ENCODE measurements at places on chromosomes 4 and X.

DNA sequence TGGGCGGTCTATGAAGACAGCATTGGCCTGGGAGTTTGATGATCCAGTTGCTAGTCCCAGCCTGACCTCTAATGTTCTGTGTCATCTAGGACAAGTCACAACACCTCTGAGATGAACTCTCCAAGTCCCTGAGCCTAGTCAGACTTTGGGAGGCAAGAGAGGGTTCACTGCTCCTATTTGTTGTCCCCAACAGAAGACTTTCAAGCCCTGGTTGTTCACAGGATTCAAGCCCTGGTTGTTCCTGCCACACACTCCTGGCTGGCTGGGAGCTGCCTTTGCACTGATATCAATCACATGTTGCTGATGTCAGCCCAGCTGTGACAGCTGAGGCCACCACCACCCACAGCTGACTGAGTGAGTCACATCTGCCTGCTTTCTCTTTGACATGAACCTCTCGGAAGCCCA, 253.2 kb upstream of the RASGEF1B start:
- peak; percentile 78 for DNase-seq

GRCh38 chr4:145945431-145946155, 7.0 kb upstream of the ZNF827 start:
- no peak for DNase-seq

DNA sequence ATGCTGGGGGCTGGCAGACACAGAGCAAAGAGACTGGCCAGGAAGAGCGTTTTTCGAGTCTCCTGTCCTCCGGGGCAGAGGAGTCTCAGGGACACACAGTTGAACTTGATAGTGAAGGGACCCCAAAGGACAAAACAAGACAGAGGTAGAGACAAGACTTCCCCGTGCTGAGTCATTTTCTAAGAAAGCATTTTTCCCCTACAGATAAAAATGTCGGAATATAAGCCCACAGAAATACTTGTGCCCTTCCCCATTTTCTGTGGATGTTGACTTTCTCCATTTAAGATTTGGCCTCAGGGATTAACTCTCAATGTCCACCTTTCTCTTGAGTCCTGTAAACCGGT, 523 bp upstream of the BTK start:
- DNase-seq = no peak

GRCh38 chr4:60934566-60935295, 265.4 kb upstream of the ADGRL3 start:
- DNase-seq = no peak

GRCh38 chr4:56342746-56343145, 44.5 kb downstream of the AASDH start:
- no peak for DNase-seq

- DNase-seq = no peak
These were observed 307.1 kb downstream of the TEX13A start for GRCh38 chrX:104913348-104913747.

- peak; percentile 67 for DNase-seq
These were observed 277.5 kb upstream of the AGTR2 start for GRCh38 chrX:115892787-115893671.

DNA sequence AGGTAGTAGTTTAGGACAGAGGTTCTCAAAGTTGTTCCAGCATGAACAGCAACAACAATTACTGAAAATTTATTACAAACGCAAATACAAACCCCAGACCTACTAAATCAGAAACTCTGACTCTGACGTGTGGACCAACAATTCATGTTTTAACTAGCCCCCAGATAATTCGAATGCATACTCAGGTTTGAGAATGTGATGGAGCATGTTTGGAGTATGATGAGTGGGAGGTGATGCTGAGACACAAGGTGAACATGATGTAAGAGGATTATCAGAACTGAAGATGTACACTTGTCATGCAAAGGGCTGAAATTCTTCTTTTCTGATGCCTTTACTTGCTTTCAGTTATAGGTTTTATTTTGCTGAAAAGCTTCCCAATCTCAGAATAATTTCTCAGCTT, 323.0 kb downstream of the INPP4B start:
- no peak for DNase-seq

GRCh38 chrX:39946822-39947221, 150.9 kb downstream of the BCOR start:
- DNase-seq = no peak

DNA sequence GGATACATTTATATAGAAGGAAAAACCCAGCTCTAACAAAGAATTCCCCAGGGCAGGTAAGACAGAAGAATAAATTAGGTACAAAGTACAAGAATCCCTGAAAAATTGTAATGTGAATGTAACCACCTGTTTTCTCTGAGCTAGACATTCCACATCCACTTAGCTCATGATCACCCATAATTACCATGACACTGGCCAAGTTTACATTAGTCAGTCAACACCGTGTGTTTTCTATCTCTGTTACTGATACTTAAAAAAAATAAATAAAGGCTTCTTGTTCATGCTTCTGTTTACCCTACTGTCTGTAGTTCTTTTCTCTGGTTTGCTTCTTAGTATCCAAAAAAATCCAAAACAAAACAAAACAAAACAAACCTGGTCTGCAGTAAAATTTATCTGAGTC, 66.0 kb downstream of the CBLL2 start:
- DNase-seq = no peak

DNA sequence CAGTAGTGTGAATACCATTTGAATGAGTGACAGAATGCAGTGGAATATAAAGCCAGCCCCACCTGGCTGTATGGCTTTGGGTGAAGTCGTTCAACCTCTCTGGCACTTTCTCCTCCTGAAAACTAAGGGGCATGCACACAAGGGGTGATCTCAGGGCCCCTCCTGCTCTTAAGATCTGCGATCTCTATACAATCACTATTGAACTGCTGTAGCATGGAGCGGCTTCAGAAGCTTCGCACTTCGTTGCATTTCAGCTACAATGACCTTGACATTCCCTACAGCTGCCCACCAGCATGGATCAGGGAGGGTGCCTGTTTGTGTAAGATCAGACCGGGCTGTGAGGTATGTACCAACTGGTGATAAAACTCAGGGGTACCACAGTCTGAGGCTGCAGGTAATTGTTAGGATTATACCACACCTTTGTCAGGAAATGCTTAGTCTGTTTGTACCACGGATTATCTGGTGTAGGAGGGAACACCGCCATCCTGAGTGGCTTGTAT, 85.2 kb downstream of the AASDH start:
- DNase-seq = no peak

GRCh38 chrX:131745942-131746489, 202.1 kb downstream of the OR13H1 start:
- no peak for DNase-seq

DNA sequence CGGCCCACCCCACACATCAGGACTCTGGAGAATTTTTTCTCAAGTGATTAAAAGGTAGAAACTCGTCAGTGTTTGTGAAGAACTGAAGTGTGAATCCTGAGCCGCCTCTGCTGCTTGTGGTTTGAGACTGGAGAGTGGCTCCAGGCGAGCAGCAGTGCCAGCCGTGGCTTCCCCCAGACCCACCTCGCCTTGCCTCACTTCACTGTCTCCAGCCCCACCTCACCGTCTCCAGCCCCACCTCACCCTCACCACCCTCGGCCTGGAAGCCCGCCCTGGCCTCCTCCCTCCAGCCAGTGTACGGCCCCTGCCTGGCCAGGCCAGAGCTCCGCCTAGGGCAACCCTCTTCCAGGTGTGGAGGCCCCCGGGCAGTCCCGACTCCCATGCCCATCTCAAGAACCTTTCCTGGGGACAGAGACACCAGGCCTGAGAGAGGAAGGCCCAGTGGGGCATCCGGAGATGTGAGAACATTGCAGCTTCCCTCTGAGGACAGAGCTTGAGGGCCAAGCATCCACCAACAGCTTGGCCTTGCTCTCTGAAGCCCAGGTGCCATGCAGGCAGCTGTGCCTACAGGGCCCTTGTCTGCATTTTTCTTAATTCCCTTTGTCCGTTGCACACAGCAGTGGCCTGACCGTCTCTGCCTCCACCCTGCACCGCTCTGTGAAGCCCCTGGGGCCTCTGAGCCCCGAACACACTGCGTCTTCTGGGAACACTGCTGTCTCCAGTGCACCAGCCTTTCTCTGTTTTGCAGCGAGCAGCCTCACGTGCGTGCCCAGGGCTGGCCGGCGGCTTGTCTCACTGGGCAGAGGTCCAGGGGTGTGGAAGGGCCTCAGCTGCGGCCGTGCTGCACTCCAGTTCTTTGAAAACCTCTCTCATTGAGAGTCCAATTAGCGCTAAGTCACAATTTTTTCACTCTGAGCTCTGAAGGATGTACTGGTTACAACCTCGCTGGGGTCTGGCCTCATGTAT, 13.8 kb downstream of the SH3BP2 start:
- no peak for DNase-seq

- DNase-seq = no peak
These were observed 35.7 kb upstream of the NDST4 start for GRCh38 chr4:115149106-115149505.

DNA sequence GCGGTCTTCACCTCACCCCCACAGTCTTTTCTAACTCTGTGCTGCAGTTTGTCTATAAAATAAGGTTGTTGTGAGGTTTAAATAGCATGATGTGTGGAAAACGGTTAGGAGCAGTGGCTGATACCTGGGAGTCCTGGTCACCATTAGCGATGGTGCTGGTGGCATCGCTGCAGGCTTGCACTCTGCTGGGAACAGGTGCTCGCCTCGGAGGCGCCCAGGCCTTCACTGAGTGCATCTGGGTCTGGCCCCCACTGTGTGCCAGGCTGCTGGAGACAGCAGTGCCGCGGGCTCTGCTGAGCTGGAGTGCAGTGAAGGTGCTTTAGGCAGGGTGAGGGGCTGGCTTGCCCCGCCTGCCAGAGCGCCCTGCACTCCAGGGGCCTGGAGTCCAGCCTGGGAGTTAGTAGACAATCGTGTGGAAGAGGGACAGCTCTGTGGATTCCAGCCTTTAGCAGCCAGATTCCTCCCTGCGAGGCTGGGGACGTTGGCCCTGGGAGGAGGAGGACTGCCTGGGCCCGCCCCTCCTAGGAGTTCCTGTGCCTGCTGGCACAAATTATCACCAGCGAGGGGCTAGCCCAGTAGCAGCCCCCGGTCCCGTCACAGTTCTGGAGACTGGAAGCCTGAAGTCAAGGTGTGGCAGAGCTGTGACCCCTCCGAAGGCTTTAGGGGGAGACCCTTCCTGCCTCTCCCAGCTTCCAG, 7.3 kb downstream of the RGS12 start:
- no peak for DNase-seq

- no peak for DNase-seq
These were observed 43.0 kb downstream of the EIF2S3 start for GRCh38 chrX:24097741-24098260.

- no peak for DNase-seq
These were observed 266.6 kb downstream of the MID1IP1 start for GRCh38 chrX:39067866-39068265.

DNA sequence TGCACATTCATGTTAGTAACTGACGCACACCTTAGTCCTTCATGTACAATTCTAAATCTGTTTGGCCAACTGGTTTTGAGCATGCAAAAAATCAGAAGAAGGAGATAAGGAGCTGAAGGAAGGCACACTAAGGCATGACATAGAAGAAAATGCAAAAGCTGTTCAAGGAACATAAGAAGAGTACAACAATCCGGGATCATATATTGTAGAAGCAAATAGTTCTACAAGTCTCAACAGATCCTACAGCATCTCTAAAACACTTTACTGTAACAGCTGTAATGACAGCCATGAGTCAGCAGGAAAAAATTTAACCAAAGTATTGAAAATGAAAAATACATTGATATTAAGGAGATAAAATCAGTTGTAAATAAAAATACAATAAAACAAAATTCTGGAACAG, 57.7 kb downstream of the KLHL13 start:
- DNase-seq = no peak

DNA sequence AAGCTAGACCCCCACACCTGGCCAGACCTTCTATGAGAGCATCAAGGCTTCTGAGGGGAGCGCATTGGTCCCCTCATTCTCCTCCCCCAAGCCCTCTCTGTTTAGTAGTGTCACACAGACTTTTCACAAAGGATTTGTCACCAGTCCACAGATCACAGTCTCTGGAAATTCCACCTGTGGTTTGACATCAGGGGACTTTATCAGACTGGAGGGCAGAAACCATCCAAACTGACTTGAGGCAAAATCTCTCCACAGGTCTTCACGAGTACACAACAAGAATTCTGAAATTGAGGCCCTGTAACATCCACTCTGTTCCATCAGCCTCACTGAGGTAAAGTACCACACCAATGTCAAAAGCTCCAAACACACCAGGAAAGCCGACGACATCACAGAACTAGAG, 112.5 kb downstream of the SH3KBP1 start:
- peak; percentile 27 for DNase-seq

DNA sequence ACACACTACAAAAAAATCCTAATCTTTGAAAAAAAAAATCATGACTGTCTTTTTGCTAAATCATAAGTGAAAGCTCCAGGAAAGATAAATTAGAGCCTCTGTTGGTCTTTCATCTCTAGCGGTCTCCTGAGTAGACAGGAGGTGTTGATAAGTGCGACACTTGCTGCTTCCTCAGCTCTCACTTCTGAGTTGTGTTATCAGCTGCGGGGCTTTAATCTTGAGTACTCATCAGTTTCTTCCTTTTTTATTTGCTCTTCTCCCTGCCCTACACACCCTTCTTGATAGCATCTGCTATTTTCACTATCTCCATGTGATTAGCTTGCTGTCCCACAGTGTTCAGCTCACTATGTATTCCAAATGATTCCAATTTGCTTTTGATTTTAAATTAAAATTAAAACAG, 1449.2 kb downstream of the C4orf33 start:
- DNase-seq = no peak

DNA sequence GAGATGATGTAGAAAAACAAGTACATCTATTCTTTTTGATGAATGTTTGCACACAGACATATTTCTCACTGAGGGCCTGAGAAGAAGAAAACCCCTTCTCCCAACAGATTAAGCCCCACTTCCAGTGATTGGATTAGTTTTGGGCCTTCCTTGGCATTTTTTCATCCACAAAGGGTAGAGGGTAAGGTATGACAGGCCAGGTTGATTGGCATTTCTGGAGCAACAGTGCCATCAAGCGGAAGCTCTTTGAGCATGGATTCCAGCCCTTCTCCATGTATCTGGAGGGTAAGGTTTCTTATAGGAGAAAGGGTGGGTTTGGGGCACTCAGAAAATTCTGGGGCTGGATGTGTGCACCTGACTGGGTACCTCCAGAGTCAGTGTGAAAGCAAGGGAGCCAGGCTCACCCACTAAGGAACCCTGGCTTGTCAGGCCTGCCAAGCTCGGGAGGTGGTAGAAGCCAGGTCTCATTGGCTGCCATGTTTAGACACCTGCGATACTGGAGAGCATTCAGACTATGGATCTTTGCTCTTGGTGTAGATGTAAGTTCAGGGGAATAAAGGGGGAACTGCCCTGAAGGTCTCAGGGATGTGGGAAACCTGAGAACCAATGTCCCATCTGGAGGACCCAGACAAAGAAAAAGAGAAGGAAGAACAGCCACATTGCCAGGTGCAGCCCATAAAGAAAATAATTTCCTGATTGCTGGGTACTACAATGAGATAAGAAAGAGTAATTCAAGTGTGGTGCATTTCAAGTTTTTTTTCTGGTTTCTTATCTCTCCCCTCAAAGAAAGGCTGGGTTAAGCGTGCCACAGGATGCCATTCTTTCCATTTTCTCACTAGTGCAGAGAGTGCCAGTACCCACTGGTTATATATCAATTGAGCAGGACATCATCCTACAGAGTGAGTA, 222.3 kb upstream of the AGTR2 start:
- DNase-seq = peak; percentile 34

Data from activated T-cell treated with anti-CD3 and anti-CD28 coated beads, Interleukin-2, amount 50 U/mL, for 48 hours (primary cell).